ENCODE measurements at places on chromosomes 12 and 14.

DNA sequence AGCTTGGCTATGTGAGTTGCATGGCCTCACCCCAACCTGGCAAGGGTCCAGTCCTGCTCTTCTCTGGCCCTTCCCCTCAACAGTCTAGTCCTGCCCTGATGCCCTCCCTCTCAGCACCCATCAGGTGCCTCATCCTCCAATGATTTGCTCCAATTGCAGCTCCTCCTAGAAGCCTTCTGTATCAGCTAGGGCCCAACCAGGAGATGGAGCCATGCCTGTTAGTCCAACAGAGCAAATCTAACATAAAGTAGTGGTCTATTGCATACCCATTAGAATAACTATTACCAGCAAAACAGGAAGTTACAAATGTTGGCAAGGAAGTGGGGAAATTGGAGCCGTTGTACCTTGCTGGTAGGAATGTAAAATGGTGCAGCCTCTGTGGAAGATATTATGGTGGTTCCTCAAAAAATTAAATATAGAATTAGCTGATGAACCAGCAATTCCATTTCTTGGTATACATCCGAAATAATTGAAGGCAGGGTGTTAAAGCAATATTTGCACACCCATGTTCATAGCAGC, 163.5 kb downstream of the VRK1 start:
- DNase-seq: no peak

GRCh38 chr12:107685360-107686248, at the start of gene PWP1:
PWP1 (plus strand) TSS chr12:107685799; CDS start chr12:107685900, 101 bp downstream.
- DNase-seq: peak; percentile 97

- no peak for DNase-seq
Measured at GRCh38 chr12:59041241-59042121, 121.2 kb upstream of the LRIG3 start.

DNA sequence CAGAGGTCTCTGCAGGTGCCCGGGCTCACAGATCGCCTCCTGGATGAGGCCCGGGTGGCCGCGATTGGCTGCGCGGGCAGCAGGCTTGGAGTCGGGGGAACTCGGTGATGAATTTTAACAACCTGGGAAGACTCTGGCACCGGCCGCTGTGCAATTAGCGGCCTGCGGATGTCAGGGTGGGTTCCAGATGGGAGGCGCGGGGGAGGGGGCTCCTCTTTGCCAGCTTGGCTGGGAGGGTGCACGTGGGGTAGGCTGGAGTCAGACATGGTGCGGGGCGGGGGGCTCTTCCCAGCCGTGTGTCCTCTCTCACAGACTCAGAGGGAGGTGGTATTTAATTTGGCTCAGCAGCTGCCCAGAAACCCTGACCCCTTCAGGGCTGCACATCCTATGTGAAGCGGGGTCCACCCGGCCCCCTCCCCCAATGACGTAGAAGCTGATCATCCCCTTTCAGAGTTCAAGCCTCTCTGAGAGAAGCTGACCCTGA, 81.4 kb downstream of the KIF26A start:
- no peak for DNase-seq

DNA sequence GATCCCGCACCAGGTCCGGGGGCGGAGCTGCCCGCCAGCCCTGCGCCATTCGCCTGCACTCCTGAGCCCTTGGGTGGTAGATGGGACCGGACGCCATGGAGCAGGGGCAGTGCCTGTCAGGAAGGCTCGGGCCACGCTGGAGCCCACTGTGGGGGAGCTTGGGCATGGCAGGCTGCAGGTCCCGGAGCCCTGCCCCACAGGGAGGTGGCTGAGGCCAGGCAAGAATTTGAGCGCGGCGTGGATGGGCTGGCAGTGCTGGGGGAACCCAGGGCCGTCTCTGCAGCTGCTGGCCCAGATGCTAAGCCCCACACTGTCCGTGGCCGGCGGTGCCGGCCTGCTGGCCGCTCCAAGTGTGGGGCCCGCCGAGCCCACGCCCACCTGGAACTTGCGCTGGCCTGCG, 260.0 kb downstream of the NPAS3 start:
- DNase-seq: no peak

- DNase-seq: no peak
Measured at GRCh38 chr12:98048326-98048725, 467.1 kb upstream of the TMPO start.

DNA sequence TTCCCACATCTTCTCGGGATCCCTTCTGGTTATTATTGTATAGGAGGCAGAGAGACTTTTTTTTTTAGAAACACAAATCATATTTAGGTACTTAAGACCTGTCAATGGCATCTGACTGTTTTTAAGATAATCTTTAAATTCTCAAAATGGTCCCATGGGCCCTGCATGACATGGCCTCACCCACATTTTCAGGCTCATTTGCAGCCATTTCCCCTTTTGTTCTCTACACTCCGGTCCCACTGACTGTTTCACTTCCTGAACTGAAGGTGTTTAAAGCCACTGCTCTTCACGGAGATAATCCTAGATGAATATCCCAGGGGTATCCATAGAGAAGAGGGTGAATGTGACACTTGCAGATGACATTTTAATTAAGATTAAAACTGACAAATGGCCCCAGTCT, 12.3 kb upstream of the C12orf71 start:
- DNase-seq: no peak

DNA sequence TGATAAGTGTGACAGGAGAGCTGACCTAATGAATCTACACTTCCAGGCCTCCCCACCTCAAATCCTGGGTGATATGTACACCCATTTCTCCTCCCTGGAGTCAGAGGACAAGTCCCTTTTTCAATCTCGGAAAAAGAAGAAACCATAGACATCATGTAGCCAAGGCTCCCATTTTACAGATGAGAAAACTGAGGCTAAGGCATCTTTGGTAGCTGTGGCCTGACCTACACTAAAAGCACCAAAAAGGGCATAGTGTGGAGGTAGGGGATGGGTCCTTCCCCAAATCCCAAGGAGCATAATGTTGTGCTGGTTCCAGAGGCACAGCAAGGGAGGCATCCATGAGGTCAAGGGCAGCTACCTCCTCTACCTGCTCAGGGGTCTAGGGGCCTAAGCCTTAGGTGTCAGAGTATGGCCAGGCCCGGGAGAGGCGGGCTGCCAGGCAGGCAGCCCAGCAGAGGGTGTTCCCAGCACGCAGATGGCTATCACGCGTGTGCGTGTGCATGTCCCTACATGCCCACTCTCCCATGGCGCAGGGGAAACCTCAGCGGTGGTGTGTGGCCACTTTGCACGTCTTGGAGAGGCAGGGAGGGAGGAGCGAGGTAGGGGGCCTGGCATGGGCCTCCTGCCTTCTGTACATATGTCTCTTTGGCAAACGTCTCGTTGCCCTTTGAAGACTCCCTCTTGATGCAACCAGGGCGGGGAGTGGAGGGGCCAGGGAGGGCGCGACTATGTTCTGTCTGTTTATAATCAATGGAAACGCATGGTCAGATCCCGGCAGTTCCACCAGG, 2.5 kb downstream of the PGF start:
- DNase-seq: no peak

- DNase-seq: peak; percentile 92
Measured at GRCh38 chr12:50039151-50039835, 14.0 kb upstream of the RACGAP1 start.

DNA sequence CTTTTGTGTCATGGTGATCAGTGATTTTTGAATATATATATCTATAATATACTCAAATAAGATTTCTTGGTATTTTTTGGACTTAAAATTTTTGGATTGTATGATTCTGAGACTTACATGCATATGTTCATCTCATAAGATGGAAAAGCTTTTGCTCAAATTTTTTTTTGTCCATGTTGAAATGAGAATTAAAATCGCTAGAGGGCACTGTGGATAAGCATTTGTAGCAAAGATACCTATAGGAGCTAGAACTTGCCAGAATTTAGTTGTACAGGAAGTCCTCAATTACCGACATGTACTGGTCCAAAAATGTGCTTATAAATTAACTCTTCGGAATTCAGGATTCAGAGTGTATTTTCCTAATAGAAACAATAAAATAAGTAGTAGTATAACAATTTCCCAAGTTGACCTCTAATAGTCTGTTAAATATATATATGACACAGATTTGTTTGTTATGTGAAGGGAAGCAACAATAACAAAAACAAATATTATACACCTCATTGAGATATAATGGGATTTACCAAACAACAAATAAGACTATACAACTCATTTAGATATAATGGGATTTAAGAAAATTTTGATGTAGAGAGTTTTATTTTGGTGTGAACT, 179.6 kb downstream of the TMEM117 start:
- DNase-seq: no peak

DNA sequence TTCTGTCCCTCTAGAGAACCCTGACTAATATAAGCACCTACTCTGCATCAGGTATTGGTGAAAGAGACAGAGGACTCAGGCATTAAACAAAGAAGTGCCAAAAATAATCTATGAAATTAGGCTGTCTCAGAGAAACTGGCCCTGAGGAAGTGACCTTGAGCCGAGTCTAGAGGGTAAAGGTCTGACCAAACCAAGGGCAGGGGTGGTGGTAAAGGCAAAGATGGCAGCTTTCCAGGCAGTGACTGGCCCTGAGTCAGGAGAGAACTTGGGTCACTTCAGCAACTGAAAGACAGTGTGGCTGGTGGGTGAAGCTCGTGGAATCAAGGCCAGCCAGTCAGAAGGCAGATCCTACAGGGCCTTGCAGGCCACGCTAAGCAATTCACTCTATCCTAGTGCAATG, 30.6 kb downstream of the CDKL1 start:
- DNase-seq: no peak

GRCh38 chr12:107513636-107514400, 171.8 kb upstream of the PWP1 start:
- DNase-seq: no peak

GRCh38 chr12:129868575-129868974, 35.2 kb downstream of the TMEM132D start:
- DNase-seq: no peak

- no peak for DNase-seq
Measured at GRCh38 chr12:92218394-92219077, 72.9 kb upstream of the BTG1 start.

DNA sequence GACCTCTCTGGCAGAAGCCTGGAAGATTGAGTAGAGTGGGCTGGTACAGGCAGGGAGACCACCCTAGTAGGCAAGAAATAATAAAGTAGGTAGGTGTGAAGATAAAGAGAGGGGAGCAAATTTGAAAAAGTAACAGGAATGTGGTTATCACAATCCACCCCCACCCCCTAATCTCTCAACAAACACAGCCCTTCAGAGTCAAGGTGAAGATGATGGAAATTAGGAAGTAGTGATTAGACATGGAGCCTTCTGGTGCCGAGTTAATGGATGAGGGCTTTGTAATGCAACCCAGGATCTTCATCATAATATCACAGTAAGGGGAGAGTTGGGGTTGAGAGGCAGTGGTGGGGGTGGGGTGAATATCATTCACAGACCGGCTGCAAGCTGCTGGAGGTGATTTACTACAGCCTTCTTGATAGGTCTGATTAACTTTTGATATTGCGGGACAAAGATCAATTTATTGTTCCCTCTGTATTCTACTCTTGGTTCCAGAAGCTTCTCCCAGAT, 29.2 kb upstream of the CRY1 start:
- no peak for DNase-seq

DNA sequence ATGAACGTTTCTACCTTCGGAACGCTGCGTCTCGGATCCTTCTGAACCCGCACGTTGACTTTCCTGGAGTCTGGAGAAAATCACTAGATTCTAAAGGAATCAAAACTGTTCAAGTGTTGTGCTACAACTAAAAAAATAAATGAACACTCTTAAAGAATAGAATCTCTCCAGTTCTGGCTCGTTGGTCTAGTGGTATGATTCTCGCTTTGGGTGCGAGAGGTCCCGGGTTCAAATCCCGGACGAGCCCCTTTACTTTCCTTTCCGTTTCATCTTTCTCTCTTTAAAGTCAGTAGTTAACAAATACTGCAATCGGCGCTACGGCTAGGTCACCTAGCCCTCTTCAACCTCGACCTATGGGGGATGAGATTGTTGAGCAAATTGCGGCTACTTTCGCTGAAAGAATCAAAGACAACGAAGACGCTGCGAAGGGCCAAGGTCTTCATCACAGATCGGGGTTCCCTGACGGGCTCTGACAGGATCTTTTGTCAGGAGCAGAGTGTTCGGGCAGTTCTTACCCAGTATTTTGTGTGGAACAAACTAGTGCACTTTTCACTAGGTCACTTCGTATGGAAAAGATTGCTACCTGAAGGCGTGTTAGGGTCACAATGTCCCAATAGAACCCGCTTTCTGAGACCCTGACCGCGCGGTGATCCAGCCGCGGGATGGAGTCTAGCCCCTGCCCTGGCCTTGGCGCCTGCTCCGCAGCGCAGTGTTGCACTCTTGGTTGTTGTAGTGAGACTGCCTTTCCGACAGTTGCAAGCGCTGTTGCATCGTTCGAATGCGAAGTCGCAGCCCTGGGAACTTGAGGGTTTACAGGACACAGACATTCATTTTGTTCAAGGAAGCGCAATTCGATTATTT, 8.4 kb downstream of the OR6S1 start:
- no peak for DNase-seq

- no peak for DNase-seq
Measured at GRCh38 chr12:119565404-119565803, 28.2 kb upstream of the TMEM233 start.

- peak; percentile 84 for DNase-seq
Measured at GRCh38 chr12:116455540-116456329, 103.4 kb upstream of the MAP1LC3B2 start.

DNA sequence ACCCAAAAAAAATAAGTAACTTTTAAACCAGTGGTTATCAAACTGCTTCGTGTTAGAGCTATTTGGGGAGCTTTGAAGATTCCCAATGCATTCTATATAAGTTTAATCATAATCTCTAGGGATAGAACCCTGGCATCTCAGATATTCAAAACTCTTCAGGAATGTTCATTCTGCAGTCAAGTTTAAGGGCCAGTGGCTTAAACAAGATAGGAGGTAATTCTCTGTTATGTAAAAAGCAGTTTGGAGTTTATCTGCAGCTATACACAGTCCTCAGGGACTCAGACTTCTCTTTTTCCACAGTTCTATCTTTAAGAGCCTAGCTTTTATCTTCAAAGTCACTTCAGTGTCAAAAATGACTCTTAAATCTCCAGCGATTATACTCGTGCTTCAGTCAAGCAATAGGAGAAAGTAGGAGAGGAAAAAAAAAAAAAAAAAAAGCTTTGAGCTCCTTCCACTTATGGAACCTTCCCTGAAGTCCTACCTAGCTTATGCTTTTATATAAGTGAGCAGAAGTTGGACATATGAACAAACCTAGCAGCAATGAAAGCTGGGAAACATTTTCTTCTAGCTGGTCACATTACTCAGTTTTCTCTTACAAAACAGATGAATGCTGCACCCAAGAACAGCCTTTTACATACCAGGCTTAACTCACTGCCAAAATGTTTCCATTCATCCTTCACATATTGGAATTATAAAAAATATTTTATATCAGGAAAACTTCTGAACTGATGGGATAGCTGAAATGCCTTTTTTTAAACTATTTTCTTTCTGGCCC, 302.8 kb downstream of the FSCB start:
- DNase-seq: no peak

DNA sequence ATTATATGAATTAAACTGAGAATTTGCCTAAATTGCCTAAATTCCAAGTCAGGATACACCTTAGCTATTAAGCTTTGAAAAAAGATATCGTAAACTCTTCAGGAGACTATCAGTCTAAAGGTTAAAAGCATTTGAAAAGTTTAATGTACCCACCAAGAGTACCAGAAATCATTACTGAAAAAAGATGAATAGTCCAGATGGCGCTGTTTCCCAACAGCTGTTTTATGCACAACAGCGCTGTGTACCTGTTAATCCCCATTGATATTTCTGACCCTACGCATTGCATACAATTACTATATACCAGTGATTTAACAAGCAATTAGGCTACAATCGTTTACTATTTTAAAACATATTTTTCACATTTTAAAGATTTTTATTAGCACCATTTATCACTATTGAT, 185.0 kb downstream of the PLCZ1 start:
- no peak for DNase-seq

- DNase-seq: no peak
Measured at GRCh38 chr14:62847168-62847567, 198.1 kb downstream of the KCNH5 start.
